ENCODE measurements at places on chromosomes 12 and 14.

GRCh38 chr12:124130691-124131591 lies 157.9 kb downstream of the ZNF664 start:
- no peak for DNase-seq

DNA sequence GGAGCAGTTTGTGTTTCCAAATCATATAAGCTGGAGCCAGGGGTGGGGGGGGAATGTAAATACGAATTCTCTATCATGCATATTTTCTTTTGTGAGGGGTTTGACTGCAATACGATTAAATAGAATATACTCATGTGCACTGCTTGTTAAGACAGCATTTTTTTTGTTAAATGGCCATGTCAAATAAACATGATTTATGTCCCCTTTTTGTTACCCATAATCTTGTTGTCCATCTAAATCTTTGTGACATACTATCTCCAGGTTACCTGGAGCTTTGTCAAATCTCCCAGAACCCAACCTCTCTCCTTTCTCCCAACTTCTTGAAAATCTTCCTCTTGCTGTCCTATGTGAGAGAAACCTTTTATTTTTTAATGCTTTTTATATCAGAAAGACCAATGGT lies 233.1 kb downstream of the SLC25A21 start:
- DNase-seq = no peak

DNA sequence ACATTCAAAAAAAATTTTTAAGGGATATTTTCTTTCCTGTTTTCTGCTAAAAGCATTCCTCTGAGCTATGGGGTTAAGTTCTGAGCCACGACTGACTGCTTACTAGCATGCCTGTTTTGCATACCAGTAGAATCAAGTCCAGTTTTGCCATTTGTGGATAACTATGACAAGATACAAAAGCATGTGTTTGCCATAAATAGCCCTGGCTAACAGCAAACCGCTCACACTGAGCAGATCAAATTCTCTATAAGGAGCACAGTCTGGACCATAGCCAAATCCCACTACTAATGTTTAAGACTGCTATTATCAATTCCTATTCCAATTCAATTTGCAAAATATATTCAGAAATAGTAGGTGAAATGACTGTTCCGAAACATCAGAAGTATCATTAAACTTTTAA lies 3.2 kb downstream of the CFL2 start:
- no peak for DNase-seq

DNA sequence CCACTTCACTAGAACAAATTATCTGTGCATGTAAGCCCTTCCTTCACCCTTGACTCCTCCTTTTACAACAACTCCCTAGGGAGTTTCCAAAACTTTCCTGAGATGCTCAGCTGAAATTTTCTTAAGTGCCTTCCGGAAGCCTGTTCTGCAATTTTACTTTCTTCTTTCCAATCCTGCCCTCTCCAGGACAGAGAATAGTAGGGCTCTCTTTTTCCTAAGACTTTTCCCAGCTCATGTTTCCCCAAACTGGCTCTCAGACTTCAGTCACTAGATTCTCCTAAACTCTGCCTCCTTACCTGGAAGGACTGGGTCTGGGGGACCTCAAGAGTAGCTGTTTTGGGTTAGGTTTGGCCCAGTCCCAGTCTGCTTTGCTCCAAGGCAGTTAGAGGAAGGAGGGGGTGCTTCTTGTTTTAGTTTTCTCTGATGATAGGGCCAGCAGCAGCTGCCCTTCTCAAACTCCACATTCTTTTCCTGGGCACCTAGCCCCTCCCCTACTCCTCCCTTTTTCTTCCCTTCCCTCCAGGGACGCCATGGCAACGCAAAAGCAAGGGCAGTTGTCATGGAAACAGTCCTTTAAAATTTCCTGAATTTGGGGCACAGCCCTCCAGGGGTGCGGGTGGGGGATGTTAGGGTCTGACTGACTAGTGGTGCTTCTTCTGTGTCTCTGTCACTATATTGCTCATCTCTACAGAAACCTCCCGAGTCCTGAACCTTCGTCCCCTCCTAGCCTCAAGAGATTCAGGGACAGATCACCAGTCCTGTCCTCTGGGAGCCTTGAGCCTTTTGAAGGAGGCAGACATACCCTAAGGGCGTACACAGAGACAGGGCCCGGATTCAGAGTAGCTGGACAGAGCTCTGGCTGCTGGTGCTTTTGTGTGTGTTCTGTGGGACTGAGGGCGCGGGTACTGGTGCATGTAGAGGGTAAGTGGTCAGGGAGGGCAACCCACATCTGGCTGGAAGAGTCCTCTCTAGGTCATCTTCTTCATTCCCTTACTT lies 17.0 kb downstream of the PPP1R1A start:
- no peak for DNase-seq

- no peak for DNase-seq
Measured at GRCh38 chr14:28772613-28773012, 6.0 kb downstream of the FOXG1 start.

Measured in amygdala (tissue), 56 donors.